ENCODE measurements at places on chromosomes 1 and 21.

GRCh38 chr1:93991271-93991670, 82.0 kb upstream of the GCLM start:
- DNase-seq = no peak

DNA sequence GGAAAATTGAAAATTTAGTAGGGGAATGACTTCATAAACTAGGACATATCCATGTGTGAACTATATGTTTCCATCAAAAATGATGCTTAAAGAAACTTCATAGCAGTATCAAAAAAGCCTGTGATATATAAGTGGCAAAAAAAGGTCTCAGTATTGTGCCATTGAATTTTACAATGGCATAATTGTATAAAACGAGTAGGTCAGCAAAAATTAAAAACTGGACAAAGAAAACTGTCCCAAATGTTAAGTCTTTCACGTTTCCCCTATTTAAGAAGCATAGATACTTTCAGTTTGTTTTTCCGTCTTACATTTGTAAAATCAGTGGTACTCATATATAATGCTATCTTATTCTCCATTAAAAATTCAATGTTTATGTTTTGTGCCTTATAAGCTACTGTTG, 43.2 kb downstream of the LRRC8B start:
- DNase-seq = no peak

DNA sequence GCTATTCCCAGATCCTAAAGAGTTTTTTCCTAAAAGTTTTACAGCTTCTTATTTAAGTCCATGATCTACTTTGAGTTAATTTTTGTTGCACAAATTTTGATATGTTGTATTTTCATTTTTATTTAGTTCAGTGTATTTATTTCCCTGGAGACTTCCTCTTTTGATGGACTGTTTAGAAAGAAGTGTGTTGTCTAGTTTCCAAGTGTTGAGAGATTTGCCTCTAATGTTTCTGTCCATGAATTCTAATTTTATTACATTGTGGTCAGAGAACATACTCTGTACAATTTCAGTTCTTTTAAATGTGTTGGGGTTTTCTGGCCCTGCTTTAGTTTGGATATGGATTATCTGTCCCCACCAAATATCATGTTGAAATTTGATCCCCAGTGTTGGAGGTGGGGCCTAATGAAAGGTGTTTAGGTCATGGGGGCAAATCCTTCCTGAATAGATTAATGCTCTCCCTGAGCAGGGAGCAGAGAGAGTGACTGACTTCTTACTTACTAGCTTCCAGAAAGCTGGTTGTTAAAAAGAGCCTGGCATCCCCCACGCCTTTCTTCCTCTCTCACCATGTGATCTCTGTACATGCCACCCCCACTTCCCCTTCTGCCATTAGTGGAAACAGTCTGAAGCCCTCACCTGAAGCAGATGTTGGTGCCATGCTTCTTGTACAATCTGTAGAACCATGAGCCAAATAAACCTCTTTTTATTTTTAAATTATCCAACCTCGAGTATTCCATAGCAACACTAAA, 4.6 kb downstream of the CHD1L start:
- no peak for DNase-seq

- no peak for DNase-seq
Observed at GRCh38 chr1:112296908-112297307, 99.1 kb upstream of the CTTNBP2NL start.

GRCh38 chr1:116909512-116910378, at the start of gene PTGFRN:
PTGFRN (plus strand) TSS chr1:116909916; CDS start chr1:116910204, 288 bp downstream.
- no peak for DNase-seq

- no peak for DNase-seq
Observed at GRCh38 chr21:17118638-17119384, 394.0 kb upstream of the CXADR start.

DNA sequence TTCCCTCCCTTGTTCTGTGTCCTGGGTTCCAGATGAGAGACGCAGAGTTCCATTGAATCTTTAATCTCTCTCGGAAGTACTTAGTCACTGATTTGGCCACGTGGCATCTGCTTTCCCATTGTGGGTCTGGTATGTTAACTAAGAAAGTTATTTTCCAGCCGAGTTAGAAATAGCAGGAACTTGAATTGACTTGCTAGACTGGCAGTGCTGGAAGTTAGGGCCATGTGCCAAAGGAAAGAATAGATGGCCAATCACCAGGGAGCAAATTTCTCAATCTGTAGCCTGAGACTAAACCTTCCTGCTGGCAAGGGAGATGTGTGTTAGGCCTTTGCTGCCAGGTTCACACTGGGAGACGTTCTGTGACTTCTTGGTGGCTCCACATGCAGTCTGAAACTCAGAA, 24.2 kb upstream of the SLFNL1 start:
- DNase-seq = no peak

DNA sequence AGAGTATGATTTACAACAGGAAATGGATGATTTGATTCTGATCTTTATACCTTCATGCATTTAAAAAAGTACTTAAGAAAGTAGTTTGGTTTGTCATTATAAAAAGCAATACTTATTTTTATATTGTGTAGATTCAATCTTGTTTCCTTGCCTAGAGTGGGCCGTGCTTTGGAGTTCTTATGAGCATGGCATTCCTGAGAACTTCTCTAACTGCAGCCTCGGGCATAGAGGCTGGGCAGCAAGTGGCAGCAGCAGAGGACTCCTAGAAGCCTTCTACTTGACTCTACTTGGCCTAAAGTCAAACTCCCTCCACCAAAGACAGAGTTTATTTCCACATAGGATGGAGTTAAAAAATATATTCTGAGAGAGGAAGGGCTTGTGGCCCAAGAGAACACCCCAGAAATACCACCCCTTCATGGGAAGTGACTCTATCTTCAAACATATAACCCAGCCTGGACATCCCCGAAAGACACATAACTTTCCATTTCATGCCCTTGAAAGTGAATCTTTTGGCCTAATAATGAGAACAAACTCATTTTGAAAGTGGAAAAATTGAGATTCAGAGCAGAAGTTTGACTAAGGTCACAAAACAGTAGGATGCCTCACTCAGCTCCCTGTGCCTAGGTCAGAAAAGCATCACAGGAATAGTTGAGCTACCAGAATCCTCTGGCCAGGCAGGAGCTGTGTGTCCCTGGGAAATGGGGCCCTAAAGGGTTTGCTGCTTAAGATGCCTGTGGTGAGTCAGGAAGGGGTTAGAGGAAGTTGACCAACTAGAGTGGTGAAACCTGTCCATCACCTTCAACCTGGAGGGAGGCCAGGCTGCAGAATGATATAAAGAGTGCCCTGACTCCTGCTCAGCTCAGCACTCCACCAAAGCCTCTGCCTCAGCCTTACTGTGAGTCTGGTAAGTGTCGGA, at the start of gene IVL:
IVL (plus strand) TSS at position 861 of the 916 bp plus-strand sequence. CDS start 1,252 bp downstream, outside the sequence.
- DNase-seq = no peak

DNA sequence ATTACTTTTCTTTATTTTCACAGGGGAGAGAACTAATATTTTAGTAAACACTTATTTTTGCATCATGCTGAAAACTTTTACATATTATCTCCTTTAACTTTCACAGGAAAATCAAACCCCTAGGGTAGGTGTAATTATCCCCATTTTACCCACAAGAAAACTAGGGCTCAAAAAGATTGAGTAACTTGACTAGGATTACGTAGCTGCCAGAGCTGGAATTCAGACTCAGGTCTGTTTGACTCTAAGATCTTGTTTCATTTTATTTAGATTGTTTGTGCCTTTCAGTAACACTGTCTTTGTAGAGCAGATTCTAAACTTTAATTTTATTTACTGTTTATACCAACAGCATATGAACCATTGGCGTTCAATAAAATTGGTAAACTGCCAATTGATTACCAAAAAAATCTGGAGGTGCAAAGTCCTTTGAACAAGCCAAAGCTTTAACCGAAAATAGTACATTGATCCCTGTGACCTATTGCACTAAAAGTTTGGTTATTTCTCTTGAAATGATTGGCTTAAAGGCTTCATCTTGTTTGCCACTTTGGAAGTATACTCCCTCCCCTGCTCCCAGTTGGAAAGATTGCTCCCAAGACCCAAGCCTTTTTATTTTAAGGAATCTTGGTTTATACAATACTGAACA, 71.0 kb upstream of the WDR26 start:
- no peak for DNase-seq

- no peak for DNase-seq
Observed at GRCh38 chr1:246151796-246152434, 355.2 kb downstream of the SMYD3 start.

GRCh38 chr1:110212169-110213142, 2.3 kb downstream of the KCNC4 start:
- DNase-seq = no peak

- no peak for DNase-seq
Observed at GRCh38 chr1:159921251-159921650, 4.1 kb downstream of the TAGLN2 start.

DNA sequence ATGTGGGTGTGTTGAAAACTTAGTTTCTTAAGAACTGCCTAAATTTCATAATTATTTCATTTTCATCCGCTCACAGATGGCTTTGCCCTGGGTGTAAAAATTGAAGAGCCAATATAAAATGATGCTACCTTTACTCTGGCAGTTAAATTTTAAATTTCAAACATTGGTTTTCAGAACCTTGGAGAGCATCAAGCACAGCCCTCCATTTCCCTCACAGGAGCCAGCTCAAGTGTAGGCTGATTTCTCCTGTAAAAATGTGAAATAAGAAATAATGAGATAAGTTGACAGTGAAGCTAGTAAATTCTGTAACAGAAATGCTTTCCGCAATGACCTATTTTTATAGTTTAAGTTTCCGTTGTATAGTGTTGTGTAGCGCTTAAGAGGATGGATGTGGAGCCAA, 53.9 kb upstream of the AKT3 start:
- DNase-seq = no peak

- DNase-seq = no peak
Observed at GRCh38 chr1:53559854-53560580, 100.8 kb downstream of the DMRTB1 start.

DNA sequence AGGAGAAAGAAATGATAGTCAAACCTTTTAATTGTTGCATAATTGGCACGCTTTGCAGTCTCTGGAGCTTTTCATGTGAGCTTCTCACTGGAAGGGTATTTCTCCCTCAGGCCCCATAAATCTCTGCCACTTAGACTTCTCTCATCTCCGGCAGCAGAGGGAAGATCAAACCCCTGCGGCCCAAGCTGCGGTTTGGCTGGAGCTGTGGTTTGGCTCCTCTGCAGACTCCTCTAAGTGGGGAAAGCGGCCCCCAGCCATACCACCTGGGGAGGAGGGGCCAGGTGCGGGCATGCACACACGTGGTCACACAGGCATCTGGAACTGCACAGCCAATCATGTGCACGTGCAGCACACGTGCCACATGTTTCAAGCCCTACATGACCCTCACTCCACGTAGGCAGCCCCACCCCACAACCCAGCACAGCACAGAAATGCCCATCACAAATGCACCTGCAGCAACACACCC, 58.3 kb downstream of the UBE2T start:
- DNase-seq = no peak

DNA sequence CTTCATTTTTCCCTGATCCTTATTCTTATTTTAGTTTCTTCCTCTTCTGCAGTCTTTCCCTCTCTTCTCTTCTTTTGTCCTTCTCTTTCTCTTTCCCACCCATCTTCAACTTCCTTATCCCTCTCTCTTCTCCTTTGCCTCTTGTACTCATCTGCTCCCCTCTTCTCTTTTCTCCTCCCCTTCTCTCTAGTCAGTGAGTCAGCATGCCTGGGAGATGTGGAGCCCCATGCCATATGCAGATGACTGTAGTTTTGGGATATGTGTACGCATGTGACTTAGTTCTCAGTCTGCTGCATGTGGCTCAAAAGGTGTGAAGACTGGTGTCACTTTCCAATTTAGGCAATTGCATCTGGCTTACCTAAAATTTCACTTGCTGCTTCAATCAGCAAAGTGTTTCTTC, 10.4 kb downstream of the DNAJC6 start:
- no peak for DNase-seq

DNA sequence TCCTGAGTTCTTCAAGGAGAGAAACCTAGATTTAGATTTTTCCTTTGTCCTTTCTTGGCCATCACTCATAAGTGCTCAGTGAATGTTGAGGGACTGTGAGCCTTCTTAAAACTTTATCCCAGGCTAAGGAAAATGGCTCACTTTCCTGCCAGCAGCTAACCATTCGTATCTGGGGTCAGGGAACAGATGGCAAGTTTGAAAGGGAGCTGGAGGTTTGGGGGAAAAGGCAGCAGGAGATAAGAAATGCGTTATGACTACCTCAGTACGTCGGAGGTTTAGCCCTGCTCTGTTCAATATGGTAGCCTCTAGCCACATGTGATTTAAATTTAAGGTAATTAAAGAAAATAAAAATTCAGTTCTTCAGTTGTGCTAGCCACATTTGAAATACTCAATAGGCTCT, 13.3 kb downstream of the RRP15 start:
- no peak for DNase-seq

DNA sequence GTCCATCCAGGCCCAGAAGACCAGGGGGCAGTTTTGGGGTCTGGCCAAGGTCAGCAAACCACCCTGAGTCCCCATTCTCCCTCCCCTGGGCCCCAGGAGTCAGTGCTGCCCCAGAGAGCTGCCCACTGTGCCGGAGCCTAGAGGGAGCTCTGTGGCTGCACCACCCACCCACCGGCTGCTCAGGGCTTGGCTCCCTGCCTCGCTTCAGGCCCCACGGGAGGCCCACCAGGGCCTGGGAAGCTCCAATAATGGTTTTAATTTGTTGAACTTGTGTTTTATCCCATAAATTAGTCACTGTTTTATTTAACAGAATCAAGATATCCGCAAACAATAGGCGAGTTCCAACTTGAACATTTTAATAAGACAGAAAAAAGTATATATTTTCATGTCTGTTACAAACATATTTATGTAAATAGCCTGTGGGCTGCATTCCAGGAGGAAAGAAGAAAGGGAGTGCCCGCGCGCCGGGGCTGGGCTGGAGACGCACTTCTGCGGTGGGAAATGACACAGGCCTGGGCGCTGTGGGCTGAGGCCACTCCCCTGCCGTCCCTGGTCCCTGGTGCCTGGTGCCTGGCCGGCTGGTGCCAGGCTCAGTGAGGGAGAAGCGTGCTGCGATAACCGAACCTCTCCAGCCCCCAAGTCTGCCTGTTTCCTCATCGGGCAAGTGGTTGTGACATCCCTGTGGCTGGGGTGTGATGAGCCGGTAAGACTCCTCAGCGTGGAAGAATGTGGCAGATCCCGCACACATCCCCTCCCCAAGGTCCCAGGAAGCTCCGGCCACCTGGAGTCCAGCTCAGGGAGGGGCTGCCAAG, 160.5 kb downstream of the PEX14 start:
- no peak for DNase-seq

- no peak for DNase-seq
Observed at GRCh38 chr21:36773117-36773516, 74.2 kb downstream of the SIM2 start.

- DNase-seq = no peak
Observed at GRCh38 chr1:156082309-156083091, at the start of gene MEX3A. MEX3A (minus strand) TSS chr1:156082465; CDS start chr1:156081998, 467 bp downstream.
